Nucleus accumbens (tissue), 56 donors: ENCODE measurements at places on chromosomes 3 and 15.

DNA sequence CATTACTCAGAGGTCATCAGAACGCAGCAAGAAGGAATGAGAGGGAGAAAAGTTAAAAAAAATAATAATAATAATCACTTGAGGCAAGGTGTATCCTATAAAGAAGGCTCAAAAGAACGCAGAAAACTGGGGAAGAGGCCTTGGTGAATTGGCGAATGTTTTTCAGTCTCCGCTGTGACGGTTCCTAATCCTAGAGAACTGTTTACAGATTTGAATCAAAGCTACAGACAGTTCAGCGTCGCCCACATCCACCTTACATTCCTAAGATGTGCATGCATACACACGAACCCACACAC lies 634 bp downstream of the ZMAT3 start:
- DNase-seq = no peak

DNA sequence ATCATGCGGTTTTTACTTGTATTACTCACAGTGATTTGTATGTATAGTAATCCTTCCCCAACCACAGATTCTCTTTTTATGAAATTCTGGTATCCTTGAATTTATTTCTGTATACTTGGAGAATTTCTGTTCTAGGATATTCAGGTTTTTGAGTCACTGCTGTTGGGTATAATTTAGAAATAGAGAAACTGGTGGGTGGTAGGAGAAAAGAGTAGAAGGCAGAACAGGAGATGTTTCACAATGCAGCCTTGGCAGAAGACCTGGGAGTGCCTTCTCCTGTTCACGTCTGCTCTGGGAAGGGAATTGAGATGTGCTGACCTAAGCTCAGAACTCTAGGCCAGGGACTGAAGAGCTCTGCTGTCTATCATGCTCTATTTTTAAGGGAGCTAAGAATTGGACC lies 193.6 kb downstream of the EPHB1 start:
- no peak for DNase-seq

- no peak for DNase-seq
These were observed 48.9 kb upstream of the GMNC start for GRCh38 chr3:190911382-190911781.

GRCh38 chr15:51046799-51047449 lies 47.8 kb downstream of the TNFAIP8L3 start:
- no peak for DNase-seq

- no peak for DNase-seq
These were observed 35.3 kb downstream of the OTOL1 start for GRCh38 chr3:161531930-161532329.

- DNase-seq = peak; percentile 58
These were observed 3.1 kb downstream of the GP5 start for GRCh38 chr3:194395778-194396538.

DNA sequence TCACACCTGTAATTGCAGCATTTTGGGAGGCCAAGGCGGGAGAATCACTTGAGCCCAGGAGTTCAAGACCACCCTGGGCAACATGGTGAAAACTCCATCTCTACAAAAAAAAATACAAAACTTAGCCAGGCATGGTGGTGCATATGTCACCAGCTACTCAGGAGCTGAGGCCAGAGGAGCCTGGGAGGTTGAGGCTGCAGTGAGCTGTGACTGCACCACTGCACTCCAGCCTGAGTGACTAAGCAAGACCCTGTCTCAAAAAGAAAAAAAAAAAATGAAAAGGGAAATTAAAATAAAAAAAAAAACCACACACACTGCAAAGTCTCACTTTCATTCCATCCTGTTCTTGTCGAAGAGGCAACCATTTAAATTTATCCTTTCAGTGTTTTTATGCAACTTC lies 100.8 kb upstream of the PIAS1 start:
- DNase-seq = no peak
